Kasumi-1 (cell line): ENCODE measurements at places on chromosomes 4 and X.

DNA sequence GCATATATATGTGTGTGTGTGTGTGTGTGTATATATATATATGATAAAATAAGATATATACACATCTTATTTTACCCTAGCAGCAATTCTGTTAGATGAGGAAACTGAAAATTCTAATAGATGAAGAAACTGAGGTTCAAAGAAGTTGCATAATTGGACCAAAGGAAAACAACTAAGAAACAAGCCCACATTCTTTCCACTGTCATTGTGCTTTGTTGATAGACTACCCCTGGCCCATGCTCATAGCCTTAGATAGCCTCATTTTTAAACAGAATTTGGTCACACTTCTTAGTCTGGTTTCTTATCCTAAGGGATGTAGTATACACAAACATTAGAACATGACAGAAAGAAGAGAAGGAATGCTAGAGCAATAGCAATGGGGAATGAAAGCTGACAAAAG, 138.8 kb downstream of the NDST3 start:
- DNase-seq: no peak

- no peak for DNase-seq
Observed at GRCh38 chr4:10020106-10020505, 1.2 kb downstream of the SLC2A9 start.

DNA sequence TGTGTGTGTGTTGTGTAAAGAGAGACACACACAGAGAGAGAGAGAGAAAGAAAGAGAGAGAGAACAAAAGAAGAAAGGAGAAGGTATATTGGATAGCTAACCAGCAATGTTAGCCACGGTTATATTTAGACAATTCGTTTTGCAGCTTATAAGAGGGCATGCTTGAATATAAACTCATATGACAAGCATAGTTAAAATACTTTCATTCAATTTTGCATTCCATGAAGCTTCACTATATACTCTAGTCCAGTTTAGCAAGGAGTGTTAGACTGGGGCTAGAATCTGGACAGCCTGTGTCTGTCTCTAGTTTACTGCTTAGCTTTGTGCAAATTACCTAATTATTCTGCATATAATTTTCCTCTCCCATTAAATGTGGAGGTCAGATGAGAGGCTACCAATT, 525.9 kb upstream of the ZFP42 start:
- DNase-seq: no peak

DNA sequence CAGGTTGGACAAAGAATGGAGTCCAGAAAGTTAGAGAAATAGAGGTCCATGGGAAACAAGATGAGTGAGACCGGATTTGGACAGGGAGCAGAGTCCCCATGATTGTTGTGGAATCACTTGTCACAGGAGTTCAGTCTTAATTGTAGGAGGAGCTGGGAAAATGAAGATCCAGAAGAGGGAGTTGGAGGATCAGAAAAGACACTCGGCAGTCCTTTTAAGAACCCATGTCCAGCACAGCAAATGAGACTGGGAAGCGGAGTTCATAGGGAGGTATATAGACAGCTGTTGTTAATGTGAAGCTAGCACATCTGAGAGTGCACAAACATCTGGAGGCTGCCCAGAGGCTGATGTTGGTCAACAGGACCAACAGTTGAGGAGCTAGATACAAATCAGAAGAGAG, 111.4 kb upstream of the RXFP1 start:
- peak; percentile 18 for DNase-seq

DNA sequence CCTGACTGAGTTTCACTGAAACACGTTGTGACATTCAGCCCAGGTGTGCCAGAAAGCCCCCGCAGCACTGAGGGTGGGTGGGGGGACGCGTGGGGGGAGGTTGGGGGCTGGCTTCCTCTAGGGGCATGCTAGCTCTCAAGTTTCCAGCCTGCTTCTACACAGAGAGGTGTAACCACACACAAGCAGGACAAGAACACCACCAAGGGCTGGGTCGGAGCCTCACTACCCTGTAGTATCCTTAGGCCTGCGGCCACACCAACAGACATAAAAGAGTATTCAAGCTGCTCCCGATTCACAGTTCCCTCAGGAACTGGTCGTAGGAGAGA, 1.8 kb downstream of the USP46 start:
- DNase-seq: no peak

- peak; percentile 70 for DNase-seq
Observed at GRCh38 chrX:56726605-56727004, 2.4 kb upstream of the NBDY start.

- no peak for DNase-seq
Observed at GRCh38 chrX:49661881-49662280, 33.9 kb downstream of the PAGE1 start.

DNA sequence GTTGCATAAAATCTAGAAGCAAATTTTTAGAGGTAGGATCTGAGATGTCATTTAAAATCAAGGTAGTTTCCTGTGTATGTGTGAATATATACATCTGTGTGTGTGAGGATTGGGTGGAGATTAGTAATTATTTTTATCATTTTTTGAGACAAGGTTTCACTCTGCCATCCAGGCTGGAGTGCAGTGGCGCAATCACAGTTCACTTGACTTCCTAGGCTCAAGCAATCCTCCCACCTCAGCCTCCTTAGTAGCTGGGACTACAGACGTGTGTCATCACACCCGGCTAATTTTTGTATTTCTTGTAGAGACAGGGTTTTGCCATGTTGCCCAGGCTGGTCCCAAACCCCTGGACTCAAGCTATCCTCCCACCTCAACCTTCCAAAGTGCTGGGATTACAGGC, 188.3 kb downstream of the RAPGEF2 start:
- no peak for DNase-seq

DNA sequence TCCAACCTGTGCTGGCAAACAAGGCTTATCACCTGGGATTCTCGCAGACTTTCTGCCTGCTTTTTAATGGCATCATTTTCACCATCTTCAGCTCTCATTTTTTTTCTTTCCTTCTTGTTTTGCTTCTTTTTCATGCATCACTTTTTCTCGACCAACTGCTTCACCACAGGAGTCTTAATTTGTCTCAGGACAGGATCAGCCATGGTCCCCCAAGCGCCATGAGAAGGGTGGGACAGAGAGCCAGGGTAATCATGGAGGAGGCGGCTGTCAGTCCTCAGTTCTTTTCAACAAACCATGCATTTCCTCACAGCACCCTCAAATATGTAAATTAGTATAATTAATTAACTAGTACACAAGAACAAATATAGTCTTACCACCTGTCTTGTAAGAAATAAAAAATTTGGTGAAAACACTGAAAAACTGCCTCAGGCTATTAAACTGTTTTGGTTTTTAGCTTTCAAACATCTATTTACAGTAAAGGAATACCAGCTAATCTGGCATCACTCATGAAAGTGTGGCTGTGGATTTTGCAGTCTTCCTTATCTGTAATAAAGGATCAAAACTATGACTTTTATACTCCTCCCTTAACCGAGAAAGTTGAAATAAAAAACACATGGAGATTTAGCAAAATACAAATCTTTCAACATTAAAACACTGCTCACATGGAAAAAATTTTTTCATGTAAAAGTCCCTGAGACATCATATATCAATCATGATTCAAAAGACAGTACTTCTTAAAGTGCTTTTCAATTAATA, 19.1 kb downstream of the EIF4E start:
- no peak for DNase-seq

DNA sequence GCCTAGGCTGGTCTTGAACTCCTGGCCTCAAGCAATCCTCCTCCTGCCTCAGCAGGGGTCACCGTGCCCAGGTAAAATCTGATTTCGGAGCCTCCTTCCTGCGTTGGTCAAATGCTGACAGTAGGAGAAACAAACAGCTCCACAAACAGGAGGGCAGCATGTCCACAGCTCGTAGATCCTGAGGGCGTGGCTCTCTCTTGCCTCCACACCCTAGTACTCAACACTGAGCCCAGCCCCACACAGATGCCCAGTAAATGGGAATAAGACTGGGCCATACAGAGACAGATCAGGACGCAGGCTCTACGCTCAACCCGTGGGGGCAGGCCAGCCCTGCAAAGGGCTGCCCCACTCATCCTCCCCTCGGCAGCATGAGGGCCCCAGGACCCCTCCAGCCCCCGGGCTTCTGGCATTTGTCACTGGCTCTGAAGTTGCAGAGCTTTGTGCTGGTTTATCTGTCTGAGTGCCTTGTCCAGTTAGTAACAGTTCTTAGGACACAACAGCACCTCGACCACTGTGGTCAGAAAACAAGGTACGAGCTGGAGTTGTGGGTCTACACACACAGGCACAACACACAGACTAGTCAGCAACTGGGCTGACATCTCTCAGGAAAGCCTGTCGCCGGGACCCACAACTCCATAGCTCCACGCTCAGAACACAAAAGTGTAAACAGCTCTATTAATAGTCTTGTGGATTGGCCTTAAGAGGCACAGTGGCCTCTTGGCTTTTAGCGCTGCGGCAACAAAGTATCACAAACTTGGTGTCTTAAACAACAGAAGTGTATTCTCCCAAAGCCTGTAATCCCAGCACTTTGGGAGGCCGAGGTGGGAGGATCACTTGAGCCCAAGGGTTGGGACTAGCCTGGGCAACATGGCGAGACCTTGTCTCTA, 5.2 kb downstream of the TNIP2 start:
- no peak for DNase-seq

- no peak for DNase-seq
Observed at GRCh38 chr4:129218360-129218759, 122.4 kb downstream of the C4orf33 start.

DNA sequence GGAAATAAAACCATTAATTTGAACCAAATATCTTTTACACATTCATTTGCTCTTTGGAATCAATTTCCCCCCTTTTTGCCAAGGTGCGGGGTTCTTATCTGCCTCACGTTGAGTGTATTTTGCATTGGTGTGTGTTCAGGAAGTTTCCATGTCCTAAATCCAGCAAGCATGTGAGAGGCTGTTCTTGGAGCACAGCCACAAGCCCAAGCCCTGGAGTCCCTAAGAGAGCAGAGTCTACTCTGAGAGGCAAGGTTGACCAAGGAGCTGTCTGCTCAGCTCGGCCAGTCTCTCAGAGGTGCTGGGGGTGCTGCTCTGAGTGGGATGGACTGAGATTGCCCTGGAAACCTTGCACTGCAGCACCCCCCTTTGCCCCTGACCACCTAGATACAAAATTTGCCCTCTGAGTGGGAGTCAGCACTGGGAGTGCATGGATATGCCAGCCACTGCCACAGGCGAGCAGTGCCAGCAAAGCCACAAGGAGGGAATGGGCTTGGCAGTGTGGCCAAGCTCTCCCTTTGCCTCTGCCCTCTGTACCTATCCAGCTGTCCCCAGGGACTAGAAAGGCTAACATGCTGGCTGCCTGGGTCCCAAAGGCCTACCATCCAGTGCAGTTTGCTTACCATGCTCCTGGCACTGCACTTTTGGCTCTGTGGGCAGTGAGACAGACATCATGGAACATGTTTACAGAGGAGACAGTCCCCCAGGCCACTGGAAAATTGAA, 20.5 kb upstream of the FAM193A start:
- no peak for DNase-seq

- no peak for DNase-seq
Observed at GRCh38 chr4:145679991-145680455, at the start of gene C4orf51. Gene C4orf51, plus strand, starts transcription at chr4:145680146. Its CDS starts 58 bp downstream, at chr4:145680204.

DNA sequence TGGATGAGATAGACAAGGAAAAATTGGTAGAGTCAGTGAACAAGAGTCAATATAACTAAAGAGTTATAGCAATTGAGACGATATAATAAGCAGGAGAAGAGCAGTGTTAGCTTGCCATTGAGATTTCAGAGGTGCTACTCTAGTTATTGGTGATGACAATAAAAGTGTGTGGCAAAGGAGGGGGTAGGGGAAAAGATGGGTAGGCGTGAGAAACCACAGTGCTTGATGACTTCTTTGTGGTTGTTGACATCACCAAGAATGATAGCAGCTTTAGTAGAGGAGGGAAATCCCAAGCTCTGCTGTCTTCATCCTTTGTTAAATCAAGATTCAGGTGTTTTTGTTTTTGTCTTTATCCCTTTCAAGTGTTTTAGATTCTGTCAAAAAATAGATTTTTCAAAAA, 179.9 kb upstream of the PPP3CA start:
- DNase-seq: no peak
